NCI-H2171 (cell line): ENCODE measurements at places on chromosomes 1 and 21.
A peak's percentile ranks its signal among the peaks of the same experiment; 100 is the strongest.

DNA sequence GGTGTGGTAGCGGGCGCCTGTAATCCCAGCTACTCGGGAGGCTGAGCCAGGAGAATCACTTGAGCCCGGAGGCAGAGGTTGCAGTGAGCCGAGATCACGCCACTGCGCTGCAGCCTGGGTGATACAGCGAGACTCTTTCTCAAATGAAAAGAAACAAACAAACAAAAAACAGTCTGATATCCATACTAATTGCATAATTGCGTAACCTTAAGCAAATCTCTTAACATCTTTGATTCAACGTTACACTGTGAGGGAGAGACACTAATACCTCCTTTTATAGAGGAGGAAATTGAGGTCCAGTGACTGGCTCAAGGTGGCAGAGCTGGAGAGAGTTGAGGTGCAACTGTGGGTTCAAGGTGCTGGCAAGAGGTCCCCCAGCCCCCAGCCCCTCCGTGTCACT, 12.6 kb upstream of the COX20 start:
- no peak for DNase-seq

DNA sequence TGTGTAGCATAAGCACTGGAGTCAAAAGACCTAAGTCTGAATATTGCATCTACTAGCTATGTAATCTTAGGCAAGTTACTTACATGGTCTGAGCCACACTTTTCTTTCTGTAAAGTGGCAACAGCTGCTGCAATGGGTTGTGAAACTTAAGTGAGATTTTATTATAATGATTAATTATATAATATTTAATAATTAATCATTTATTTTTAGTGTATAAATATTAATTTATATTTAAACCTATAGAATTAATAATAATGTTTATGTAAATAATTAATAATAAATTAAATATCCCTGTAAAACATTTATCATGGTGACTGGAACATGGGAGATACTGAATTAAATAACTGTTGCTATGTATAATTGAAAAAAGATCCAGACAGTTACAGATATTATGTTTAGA, 180.3 kb downstream of the LRRC40 start:
- no peak for DNase-seq

GRCh38 chr1:53332186-53332564, 4.3 kb upstream of the LRP8 start:
- no peak for DNase-seq

DNA sequence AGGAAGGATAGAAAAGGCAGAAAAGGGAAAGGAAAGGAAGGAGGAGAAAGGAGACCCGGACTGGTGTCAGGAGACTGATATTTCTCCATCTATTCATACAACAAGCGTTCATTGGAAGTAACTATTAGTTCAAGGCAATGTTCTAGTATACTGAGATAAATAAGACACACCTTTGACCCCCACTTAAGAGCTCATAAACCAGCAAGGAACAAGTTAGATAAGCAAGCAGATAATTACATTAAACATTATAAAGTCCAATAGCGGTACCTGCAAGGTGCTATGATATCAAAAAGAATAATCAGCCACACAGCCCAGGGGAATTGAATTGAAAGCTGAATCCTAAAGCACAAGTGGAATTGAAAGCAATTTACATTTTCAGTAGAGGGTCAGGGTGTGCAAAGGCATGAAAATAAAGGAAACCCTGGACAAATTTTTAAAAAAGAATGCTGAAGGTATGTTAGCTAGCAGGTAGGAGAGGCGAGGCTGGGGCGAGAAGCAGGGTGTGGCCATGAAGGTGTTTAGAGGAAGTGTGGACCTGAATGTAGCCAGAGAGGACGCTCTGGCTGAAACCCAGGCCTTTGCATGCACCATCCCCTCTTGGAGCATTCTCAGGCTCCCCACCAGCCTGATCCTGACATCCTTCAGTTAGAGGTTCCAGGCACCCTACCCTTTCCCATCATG, 200.0 kb downstream of the SETD4 start:
- no peak for DNase-seq

- no peak for DNase-seq
Observed at GRCh38 chr1:211522804-211523203, 30.8 kb upstream of the RD3 start.

DNA sequence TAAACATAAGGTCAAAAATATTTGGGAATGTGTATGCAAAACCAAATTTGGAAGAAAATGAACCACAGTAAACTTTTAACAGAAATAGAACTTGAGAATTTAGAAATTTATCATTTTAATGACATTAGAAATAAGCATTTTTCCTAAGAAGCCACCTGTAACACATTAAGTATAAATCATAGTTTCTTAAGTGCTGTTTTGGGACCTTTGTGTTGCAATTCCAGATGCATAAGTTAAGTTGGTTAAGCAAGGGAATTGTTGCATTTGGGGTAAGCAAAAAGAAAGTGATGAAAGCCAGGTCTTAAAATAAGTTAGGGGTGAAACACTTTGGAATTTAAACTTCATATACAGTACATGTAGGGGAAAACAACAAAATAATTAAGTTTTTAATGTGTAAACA, 49.8 kb downstream of the CDKN2C start:
- DNase-seq = no peak

GRCh38 chr1:48644905-48645605, 131.6 kb downstream of the BEND5 start:
- DNase-seq = peak; percentile 82

DNA sequence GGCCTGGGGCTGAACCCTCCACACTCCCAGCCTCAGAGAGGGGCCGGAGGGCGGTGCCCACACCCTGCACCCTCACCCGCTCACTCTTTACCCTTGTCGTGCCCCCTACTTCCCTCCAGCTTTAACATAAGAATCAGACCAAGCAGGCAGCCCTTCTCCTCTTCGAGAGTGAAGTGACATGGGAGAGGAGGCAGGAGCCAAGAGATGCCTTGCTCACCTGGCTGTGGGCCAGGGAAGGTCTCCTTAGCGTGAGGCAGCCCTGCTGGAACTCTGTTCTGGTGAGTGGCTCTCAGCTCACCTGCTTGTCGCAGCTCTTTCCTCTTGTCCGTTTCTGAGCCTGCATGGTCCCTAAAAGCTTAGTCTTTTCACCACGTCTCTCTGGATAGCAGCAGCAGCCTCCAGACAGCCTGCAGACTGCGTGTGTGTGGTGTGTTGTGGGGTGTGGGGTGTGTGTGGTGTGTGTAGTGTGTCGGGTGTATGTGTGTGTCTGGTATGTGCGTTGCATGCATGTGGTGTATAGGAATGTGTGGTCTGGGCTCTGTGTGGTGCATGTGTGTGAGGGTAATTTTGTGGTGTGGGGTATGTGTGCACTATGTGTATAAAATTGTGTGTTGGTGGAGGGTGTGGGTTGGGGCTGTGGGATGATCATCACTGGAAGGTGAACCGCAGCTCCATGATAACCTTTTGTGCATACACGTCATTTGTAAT, 86.7 kb downstream of the CCDC185 start:
- DNase-seq = peak; percentile 9

GRCh38 chr1:206770531-206771337, at the start of gene IL19:
TSS of gene IL19 (plus strand) at chr1:206770773. CDS start at chr1:206836663, 65,890 bp downstream.
- no peak for DNase-seq

GRCh38 chr1:160548960-160549664, 26.1 kb upstream of the SLAMF6 start:
- peak; percentile 89 for DNase-seq

GRCh38 chr1:11564237-11564636, 85.3 kb downstream of the DISP3 start:
- DNase-seq = no peak

- DNase-seq = no peak
Observed at GRCh38 chr1:47631411-47631995, 193.7 kb downstream of the FOXD2 start.

DNA sequence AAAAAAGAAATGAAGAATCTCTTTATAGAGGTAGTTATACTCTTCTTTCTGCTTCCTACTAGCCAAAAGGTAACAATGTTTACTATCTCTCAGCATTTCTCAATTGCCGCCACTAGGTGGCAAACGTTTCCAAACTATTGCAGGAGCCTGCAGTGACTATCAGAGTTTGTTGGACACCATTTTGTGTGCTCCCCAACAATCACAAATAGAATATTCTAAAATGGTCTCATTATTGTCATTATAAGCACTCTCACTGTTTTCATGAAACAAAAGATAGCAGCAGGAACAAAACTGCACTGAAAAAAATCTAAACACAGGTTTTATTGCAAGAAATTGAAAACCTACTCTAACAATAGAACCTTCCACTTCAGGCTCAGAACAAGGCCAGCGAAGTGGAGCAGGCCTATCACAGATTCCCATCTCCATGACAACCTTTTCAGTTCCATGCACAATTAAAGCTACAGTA, 83.9 kb upstream of the PLPPR4 start:
- peak; percentile 74 for DNase-seq

GRCh38 chr21:45423968-45424853, 19.2 kb downstream of the COL18A1 start:
- DNase-seq = no peak
